Effector CD8-positive, alpha-beta T cell (primary cell): ENCODE measurements at places on chromosomes 12 and 14.

- DNase-seq: no peak
Measured at GRCh38 chr12:26871985-26872384, 39.0 kb upstream of the ITPR2 start.

- no peak for DNase-seq
Measured at GRCh38 chr12:101235686-101236085, 25.6 kb upstream of the SLC5A8 start.

DNA sequence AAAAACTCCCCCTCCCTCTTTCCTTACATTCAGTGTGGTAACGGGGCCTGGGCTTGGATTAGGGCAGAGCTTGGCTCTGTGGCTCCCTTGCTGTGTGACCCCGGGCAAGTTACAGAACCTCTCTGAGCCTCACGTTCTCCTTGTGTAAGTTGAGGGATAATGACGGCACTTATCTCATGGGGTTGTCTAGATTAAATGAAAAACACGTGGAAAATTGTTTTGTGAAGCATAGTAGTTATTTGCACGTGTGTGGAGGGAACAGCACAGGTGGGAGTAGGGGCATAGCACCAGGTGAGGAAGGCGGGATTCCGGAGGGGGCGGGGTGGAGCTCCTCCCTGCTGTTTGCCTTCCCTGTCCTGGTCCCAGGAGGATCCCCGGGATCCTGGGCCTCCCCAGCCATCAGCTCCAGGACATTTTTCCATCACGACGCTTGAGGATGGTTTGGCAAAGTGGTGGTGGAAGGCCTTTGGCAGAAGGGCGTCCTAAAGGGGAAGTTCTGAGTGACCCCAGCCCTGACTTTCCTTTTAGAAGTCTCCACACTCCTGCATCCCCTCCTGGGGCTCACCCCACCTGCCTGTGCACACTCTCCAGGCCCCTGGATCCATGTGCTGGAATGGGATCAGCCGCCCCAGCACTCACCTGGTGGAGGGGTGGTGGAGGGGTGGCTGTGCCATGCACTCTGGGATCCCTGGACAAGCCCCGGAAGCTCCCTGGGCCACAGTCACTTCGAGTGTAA, 22.7 kb downstream of the LRTM2 start:
- no peak for DNase-seq

- DNase-seq: no peak
Measured at GRCh38 chr14:77157740-77158139, 16.1 kb upstream of the ZDHHC22 start.

DNA sequence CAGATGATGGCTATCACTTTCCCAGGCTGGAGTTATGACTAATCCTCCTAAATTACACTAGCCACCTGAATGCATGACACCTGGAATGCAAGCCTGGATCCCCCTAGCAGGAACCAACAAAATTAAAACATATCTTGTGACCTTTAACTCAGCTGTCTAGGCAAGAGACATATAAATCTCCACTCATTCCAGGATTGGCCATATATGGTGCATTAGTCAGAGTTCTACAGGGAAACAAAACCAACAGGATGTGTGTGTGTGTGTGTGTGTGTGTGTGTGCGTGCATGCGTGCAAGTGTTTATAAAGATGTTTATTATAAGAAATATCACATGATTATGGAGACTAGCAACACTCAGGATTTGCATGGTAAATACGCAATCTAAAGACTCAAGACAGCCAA, 212.8 kb downstream of the KIF21A start:
- no peak for DNase-seq

- no peak for DNase-seq
Measured at GRCh38 chr12:113647048-113647447, 175.4 kb upstream of the LHX5 start.

DNA sequence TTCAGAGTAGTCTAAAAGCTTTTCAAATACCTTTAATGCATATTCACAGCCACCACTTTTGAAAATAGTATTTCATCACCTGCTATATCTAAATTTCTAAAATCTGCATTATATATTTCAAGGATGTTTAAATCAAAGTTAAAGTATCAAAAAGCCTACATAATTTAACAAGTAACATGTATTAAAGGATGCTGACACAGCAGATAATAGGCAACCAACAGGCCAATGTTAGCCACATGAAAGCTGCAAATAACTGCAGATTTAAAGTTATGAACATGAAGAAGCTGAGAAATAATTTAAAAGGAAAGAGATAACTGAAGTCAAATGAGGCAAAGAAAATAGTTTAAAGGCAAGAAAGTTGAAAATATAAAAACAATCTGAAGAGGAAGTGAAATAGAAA, 39.8 kb upstream of the NELL2 start:
- DNase-seq: no peak

DNA sequence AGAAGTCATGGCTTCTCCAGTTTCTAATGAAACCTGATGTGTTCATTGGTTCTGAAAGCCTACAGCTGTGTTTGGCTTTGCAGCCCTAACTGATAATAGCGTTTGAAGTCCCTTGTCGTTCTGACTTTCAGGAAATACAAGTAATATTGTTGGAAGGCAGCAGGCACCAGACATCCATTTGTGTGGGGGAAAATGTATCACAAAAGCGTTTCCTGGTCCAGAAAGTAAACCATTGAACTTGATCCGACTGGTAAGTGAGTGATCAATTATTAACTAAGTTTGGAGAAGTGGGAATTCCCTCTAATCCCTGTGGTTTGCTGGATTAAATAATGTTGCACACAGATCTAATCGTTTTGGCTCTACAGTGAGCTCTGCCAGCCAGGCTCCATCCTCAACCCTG, 77.3 kb upstream of the LTA4H start:
- no peak for DNase-seq

- DNase-seq: no peak
Measured at GRCh38 chr12:33476058-33476457, 36.4 kb upstream of the SYT10 start.

DNA sequence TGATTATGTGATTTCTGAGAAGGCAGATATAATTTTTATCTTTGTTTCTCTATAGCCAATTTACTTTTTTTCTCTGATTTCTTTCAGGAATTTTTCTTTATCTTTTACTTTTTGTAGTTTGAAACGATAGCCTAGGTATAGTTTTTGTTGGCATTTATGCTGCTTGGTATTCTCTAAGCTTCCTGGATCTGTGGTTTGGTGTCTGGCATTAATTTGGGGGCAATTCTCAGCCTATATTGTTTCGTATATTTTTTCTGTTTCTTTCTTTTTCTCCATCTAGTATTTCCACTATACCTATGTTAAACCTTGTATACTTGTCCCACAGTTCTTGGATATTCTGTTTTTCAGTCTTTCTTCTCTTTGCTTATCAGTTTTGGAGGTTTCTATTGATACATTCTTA, 45.0 kb downstream of the CRADD start:
- DNase-seq: no peak

GRCh38 chr12:84601483-84601882, 311.1 kb downstream of the SLC6A15 start:
- DNase-seq: no peak

GRCh38 chr14:53792909-53793308, 163.7 kb downstream of the BMP4 start:
- no peak for DNase-seq

DNA sequence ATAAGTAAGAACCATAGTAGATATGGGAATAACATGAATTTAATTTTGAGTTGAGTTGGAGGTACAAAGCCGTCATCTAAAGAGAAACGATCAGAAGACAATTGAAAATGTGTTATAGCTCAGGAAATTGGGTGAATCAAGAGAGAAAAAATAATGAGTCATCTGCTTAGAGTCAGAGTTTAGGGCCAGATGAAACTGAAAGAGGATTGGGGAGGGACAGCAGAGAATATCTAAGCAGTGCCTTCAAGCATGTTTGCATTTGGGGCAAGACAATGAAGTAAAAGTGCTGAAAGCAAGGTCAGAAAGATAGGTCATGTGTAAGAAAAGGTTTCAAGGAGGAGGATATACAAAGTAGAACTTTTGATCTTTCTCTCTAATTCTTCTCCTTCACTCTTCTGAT, 49.4 kb downstream of the SLC15A5 start:
- no peak for DNase-seq

DNA sequence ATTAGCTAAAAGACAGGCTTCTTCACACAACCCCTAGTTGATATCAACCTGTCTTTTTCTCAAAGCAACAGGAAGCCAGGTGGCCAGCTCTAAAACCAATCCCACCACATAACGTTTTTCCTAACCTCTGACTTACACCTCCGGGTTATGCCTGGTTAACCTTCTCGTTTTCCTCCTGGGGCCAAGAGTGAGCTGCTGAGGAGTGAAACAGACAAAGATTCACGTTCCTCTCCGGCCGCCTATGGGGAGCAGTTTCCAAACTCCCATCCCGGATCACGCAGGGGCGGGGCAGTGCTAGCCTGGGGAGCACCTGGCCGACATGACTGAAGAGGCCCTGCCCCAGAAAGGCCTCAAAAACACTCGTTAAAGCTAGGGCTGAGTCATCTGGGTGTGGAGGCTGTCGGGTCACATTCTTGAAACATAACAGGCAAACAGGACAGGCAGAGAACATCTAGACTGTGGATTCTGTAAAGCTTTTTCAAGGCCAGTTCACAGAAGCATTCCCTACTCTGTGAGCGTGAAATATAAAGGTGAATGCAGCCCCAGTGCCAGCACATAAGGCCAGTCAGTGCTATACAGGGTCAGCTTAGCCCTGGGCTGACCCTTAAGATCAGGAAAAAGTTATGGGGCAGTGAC, 25.9 kb upstream of the LGALS3 start:
- no peak for DNase-seq

- no peak for DNase-seq
Measured at GRCh38 chr12:70784042-70784668, 136.4 kb downstream of the PTPRR start.

DNA sequence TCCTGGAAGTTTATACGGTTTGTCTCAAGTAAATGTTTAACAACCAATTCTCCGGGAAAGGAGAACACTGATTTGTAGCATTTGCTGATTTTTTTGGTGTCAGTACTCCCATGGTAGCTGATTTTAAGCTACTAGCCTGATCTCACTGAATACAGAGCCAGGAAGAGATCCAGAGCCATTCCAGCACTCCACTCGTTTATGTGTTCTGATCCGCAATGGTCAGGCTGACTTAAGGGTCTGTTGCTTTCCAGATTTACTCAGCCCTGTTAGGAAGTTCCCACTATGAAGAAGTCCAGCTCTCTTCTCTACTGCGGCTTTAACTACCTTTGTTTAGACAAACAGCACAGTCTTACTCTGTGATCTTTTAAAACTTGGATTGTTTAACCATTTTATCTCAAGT, 38.0 kb upstream of the NID2 start:
- no peak for DNase-seq

DNA sequence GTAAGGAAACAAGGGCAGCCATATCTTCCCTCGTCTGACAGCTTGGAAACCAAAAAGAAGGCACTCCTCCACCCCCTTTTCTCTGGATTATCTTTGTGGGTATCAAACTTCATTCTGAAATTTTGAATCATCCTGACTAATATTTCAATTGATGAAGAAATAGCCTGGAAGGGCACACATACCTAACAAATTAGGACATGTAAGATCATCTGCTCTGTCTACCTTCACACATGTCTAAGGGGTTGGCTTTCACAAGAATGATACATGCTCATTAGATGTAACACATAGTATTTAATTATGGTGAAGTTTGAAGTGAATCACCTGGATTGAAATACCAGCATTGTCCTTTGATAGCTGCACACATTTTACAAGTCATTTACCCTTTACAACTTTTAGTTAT, 348.1 kb upstream of the RPL10L start:
- no peak for DNase-seq

DNA sequence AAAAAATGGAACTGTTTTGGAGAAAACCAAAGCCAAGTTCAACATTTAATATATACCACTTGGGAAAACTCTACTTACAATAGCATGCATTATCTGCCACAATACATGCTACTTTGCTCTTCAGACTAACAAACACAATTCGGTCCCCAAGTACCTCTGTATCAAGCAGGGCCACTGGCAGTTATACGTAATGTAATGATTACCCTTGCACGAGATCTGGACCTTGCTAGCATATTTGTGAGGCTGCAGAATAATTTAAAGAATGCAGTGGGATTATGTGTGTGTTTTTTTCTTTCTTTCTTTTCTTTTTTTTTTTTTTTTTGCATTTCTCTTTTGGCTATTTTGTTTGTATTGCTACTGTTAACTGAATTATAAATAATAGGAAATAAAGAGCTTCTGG, 22.8 kb upstream of the PYGL start:
- DNase-seq: no peak
